ENCODE measurements at places on chromosomes 2 and 18.

- DNase-seq, result no peak
Measured at GRCh38 chr2:219325136-219325535, 7.4 kb downstream of the RESP18 start.

DNA sequence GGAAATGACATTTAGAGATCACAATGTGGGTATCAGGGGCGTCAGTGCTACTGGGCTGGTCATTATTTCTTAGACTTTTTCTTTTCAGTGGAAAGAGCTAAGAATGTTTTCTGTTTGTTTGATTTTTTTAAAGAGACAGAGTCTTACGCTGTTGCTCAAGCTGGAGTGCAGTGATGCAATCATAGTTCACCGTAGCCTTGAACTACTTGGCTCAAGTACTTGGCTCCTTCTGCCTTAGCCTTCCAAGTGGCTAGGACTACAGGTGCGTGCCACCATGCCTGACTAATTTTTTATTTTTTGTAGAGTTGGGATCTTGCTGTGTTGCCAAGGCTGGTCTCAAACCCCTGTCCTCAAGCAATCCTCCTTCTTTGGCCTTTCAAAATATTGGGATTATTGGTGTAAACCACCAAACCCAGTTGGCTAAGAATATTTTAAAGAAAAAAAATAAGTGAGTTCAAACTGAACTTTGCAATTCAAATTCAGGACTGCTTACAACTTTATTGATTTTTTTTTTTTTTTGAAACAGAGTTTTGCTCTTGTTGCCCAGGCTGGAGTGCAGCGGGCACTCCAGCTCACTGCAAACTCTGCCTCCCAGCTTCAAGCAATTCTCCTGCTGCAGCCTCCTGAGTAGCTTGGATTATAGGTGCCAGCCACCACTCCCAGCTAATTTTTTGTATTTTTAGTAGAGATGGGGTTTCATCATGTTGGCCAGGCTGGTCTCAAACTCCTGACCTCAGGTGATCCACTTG, 154.2 kb downstream of the MIB1 start:
- DNase-seq, result no peak

DNA sequence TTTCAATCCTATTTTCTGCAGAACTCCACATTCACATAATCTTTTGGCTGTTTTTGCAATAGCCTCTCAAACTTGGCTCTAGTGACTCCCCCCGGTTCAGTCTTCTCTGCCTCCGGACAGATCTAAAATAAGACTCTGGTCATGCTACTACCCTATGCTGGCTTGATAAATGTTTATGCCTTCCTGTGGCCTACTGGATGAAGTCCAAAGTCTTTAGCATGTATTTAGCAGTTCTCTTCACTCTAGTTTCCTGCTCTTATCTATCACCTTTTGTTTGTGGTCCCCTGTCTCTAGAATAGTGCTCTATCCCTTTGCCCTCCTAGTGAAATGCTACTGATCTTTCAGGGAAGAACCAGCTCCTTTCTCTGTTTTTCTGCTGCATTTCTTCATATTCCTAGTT, 14.4 kb downstream of the ADCYAP1 start:
- DNase-seq, result no peak

DNA sequence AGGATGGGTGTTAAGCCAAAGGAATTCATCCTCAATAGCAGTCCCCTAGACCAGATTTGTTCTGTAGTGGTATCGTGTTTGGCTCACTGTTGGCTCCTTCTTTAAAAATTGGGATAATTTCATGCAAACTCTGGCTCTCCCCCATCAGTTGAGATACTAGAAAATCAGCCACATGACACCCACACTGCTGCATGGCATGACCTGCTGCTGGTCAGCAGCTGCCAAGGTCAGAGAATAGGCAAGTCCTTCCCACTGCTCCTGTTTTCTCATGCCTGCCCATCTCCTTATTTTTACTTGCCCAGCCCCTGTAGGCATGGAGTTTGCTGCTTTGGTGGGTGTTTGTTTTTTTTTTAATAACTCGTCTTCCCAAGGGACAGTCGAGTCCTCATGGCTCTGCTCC, 1.0 kb upstream of the SNRNP200 start:
- DNase-seq, result no peak

GRCh38 chr2:5093056-5093455, 599.1 kb upstream of the SOX11 start:
- DNase-seq, result no peak

DNA sequence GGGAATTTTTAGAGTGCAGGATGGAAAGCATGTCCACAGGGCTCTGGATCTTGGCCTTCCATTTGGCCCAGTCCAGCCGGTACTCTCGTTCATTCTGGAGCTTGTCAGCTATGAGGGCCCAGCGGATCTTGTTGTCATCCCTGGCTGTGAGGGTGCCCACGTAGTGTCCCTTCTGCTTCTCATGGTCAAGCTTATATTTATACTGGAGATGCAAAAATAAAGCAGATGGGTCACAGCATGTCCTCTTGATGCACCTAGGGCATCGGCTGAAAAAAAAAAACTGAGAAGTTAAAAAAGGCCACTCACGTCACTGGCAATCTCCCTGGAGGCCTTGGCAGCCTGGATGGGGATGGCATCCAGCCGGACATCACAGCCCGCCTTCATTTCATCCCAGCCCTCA, 160.5 kb downstream of the RIF1 start:
- no peak for DNase-seq

DNA sequence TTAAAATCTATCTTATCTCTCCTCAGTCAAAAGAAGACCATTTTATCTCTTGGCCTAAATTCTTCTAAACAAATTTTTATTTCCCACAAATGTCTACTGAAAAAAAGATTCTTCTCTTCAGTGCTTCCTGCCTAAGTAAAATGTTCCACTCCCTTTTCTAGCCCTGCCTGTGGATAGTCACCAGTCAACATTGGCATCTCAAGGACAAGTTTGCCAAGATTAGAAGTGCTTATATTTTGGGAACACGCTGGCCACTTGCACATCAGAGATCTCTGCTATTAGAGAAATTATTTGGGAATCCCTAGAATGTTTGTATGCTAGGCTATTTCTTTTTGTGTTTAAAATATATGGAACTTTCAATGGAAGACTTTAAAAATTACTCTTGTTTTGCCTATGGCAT, 758.2 kb upstream of the CDH7 start:
- DNase-seq, result no peak

DNA sequence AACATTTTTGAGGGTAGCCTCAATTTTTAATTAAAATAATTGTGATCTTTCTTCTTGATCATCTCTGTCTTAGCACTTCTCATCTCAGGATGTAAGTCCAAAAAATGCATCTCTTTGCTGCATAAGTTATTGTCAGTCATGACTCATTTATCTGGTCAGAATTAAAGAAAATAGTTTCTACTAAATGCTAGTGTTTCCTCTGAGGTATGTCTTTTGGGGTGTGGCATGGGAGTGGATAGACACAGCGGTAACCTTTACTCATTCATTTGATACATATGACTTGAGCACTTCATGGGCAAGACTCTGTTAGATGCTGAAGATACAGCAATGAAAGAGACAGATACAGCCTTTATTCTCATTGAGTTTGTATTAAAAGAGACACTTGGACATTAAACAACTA, 284.7 kb downstream of the IRS1 start:
- no peak for DNase-seq

DNA sequence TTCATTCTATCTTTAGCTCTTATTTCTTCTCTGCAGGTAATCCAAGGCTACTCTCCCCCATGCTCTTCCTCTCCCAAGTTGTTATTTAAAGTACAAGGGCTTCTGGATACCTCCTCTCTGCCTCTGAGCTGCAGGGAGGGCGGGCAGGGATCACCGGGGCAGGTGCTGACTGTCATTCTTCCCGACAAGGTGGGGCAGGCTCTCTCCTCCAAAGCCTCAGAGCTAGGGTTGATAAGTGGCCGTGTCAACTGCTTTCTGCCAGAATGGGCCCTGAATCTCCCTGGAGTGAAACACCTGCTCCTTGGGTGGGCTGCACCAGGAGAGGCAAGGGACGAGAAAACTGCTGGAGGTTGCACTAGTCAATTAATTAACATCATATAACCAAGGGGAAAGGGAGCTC, 250.3 kb downstream of the SLC4A3 start:
- DNase-seq, result no peak

GRCh38 chr2:7098816-7099215, 181.6 kb downstream of the RNF144A start:
- no peak for DNase-seq

GRCh38 chr18:63126134-63127069, 193.2 kb downstream of the BCL2 start:
- no peak for DNase-seq

DNA sequence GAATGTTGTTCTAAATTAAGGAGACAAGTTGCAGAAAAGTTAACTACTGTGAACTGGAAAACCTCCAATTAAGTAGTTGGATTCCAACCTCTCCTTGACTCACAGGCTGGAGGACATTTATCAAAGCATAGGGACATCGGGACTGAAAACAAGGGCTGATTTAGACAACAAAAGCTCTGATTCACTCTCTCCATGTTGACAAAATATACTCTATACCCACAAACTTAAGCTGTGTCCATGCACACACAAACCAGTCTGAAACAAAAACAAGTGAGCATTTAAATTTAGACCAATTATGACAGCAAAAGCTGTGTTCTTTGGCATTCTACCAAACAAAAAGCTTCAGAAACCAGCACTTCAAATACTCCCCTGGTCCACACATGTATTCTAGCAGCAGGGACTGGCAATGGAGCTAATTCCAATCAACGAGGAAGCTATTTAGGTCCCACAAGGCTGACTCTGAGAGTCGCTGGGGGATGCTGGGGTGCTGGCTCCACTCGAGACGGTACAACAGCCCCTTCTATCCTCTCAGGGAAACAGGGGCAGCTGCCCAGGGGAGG, 71.4 kb downstream of the NXPH2 start:
- DNase-seq, result no peak

DNA sequence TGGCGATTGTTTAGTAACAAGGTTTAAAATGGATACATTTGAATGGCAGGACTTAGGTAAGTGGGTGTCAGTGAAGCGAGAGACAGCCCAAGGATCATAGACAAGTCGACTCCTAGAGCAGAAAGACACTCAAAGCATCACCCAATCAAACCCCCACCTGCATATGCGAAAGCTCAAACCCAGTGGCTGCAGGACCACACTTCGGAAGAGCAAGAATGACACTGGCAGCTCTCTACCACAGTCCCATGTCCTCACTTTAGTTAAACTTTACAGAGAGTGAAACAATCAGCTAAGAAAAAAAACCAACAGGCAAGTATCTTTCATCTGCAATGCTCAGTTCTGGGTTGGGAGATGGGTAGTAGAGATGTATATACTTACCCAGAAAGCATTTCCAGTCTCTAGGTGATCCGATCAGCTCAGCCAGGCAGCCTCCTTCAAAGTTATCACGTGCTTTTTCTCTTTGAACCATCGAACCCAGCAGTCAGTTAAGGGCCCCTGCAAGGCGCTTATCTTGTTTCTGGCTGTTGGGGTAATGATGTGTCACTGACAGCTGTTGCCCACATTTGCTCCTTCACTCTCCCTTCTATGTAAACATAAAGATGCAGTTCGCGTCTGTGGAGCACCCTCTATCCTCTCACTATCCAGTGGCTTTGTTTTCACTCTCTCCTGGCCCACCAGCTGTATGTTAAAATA, 357.5 kb upstream of the ID2 start:
- no peak for DNase-seq

GRCh38 chr2:8662239-8662879, 19.5 kb upstream of the ID2 start:
- DNase-seq, result no peak

- DNase-seq, result no peak
Measured at GRCh38 chr2:9256147-9256546, 49.5 kb downstream of the ASAP2 start.

GRCh38 chr2:176553685-176554100, 284.5 kb downstream of the MTX2 start:
- peak; percentile 41 for DNase-seq

- peak; percentile 3 for DNase-seq
Measured at GRCh38 chr2:69709290-69709689, 32.6 kb upstream of the ANXA4 start.

DNA sequence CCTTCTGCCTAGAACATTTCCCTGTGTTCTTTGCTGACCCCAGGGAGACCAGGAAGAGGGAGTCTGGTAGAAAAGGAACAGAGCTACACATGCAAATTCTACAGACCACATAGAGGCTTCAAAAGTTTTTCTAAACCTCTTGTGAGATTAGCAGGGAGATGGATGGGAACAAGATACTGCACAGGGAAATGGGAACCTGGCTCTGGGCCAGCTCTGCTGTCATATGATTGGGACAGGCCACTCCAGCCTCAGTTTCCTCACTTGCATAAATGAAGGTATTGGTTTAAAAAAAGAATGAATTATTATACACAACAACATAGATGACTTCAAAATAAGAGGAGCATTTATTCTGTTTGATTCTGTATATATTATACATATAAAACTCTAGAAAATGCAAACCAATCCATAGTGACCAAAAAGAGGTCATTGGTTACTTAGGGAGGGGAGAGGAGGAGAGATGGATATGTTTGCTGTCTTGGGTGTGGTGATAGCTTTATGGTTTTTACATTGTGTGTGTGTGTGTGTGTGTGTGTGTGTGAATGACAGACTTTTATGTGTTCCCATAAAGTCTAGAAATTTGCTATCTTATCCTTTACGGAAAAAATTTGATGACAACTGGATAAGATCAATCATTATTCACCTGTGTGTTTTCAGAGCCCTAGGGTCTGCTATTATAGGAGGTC, 115.5 kb downstream of the MGAT5 start:
- DNase-seq, result no peak

- peak; percentile 35 for DNase-seq
Measured at GRCh38 chr2:85753525-85754312, at the start of gene ATOH8. Gene ATOH8, plus strand, starts transcription at chr2:85753991. Its CDS starts 199 bp downstream, at chr2:85754190.

GRCh38 chr2:173819852-173820251, 145.3 kb downstream of the SP3 start:
- no peak for DNase-seq

DNA sequence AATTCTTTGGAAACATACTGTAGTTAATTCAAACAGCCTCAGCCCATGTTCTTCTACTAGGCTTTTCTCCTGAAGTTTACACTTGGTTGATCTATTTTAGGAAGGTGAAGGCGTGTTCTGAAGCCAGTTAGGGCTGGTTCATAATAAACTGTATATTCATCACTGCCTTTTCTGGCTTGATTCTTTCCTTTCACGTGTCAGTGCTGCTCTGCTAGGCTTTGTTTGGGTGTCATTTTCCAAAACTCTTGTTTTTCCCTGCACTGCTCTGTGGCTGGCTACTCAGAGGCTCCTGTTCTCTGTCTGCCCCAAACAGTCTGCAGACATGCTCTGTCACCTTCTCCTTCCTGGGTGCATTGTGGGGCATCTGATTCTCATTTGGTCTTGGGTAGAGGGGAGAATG, 136.1 kb downstream of the PARD3B start:
- DNase-seq, result no peak

All from C1 segment of cervical spinal cord (tissue), 14 donors.